ENCODE measurements at places on chromosomes 5 and 9.

DNA sequence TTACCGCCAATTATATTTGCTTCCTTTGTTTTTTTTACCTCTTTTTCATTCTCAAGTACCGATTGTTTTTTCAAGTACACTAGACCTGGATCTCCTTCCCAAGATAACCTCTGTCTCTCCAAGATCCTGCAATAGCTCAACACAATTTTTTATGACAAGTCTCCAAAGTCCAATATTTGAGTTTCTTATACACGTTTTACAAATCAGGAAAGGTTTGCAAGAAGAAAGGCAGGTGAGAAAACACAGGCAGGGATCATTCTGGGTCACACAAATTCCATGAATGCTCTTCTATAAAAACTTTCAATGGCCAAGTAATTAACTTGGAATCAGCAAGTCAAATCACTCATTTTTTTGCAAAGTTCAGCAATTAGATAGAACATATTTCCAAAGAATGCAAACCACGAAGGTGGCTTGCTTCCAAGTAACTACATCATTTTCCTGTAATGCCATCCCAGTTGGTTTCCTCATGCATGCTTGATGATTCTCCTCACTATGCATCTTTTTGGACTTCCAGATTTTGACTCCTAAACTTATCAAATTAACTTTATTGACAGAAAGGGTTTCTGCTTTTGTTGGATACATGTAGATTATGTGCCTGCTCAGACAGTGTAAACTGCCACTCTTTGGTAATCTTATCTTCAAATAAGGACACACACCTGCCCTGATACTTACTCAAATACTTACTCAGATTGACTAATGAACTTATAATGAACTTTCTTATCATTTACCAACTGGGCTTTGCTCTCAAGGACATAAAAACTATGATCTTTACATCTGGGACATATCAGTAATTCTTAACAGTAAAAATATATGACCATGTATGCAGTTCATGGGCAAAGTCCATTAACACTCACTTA lies 24.7 kb upstream of the IFNE start:
- no peak for DNase-seq

- no peak for DNase-seq
Observed at GRCh38 chr5:151095341-151096000, 14.6 kb upstream of the TNIP1 start.

GRCh38 chr5:178126556-178126955 lies 4.3 kb upstream of the RMND5B start:
- DNase-seq = no peak

DNA sequence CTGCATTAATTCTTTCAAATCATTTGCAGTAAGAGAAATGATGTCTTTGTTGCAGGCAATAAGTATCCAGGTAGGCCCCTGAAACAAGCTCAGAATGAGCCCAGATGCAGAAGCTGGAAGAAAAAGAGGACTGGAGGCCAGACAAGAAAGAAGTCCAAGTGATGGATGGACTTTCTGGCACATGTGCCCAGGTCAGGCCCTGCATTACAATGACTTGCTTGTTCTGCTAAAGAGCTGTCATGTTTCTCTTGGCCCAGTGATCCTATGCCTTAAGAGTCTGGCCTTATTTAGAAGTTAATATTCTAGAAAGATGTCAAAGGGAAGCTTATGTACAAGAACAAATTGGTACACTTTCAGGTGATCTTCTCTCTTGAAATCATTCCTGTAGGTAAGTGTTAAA lies 64.8 kb downstream of the DPYSL3 start:
- DNase-seq = no peak

GRCh38 chr9:126763130-126763764 lies 41.6 kb upstream of the ZBTB43 start:
- DNase-seq = no peak
